Thoracic aorta (tissue), 2 donors: ENCODE measurements at places on chromosomes 2 and 18.

DNA sequence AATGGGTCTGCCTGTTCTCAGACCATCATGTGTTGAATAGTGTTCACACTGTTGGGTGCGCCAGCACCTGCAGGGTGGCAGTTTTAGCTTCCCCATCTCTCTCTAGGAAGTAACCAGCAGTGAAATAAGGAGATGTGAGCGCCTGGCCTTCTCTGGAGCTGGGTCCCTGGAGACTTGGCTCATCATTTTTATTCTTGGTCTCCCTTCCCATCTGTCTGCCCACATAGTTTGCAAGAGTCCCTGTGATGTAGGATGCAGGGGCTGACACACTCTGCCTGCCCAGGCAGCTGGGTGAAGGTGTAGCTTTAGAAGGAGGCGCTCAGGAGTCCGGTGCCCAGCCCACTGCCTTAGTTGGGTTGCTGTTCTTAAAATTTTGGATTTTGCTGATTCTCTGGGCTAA is 172.2 kb downstream of the LDLRAD4 start:
- no peaks in the 10 kb centered on the region for H3K27me3 ChIP-seq
- DNase-seq, result no peak
- H3K27ac ChIP-seq, result no peak overlapping the region
- peaks cover 4% of the 10 kb centered on the region for H3K4me1 ChIP-seq

- H3K27me3 ChIP-seq, result no peaks in the 10 kb centered on the region
- DNase-seq, result no peak
- no peak overlapping the region for H3K27ac ChIP-seq
- no peak overlapping the region for H3K4me3 ChIP-seq
- no peaks in the 10 kb centered on the region for H3K36me3 ChIP-seq
These were observed 52.6 kb downstream of the TRIP12 start for GRCh38 chr2:229869226-229869625.

DNA sequence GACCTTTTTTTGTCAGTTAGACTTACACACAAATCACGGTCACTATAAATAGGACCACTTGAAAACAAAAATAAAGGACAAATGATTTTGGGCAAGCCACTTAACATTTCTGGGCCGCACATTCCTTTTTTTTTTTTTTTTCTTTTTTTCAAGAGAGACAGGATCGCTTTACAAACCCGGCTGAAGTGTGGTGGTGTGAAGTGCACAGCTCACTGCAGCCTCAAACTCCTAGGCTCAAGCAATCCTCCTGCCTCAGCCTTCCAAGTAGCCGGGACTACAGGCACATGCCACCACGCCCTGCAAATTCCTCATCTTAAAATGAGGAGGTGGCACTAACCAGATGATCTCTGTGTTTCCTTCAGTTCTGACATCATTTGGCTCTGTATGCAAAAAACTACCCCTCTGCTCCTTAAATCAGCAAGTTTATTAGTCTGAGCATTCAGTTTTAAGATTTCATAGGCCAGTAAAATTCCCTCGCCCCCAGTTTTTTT is 28.3 kb upstream of the MRO start:
- no peaks in the 10 kb centered on the region for H3K27me3 ChIP-seq
- no peaks in the 10 kb centered on the region for H3K4me1 ChIP-seq
- no peak overlapping the region for H3K4me3 ChIP-seq
- DNase-seq, result no peak

DNA sequence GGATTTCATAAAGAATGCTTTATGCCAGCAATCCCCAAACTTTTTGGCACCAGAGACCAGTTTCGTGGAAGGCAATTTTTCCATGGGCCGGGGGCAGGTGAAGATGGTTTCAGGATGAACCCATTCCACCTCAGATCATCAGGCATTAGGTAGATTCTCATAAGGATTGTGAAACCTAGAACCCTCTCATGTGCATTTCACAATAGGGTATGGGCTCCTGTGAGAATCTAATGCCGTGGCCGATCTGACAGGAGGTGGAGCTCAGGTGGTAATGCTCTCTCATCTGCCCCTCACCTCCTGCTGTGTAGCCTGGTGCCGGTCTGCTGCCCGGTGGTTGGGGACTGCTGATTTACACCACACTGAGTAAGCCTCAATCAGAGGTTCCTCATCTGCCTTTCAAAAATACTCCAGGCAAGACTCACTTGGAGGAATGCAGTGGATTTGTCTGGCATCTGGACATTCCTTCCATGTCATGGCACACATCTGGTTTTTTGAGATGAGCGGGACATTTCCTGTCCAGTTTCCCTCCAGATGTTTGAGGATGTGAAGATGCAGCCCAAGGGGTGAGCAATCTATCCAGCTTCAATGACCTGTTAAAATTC is 185.8 kb downstream of the VAPA start:
- H3K36me3 ChIP-seq, result no peaks in the 10 kb centered on the region
- peaks cover 37% of the 10 kb centered on the region for H3K4me1 ChIP-seq
- no peak for DNase-seq
- H3K4me3 ChIP-seq, result no peak overlapping the region
- H3K27me3 ChIP-seq, result no peaks in the 10 kb centered on the region

- H3K4me1 ChIP-seq, result no peaks in the 10 kb centered on the region
- H3K27ac ChIP-seq, result no peak overlapping the region
- DNase-seq, result no peak
- H3K36me3 ChIP-seq, result no peaks in the 10 kb centered on the region
These were observed 85.2 kb upstream of the SPATS2L start for GRCh38 chr2:200221055-200221955.

- no peaks in the 10 kb centered on the region for H3K27me3 ChIP-seq
- H3K4me3 ChIP-seq, result no peak overlapping the region
- no peaks in the 10 kb centered on the region for H3K4me1 ChIP-seq
- H3K36me3 ChIP-seq, result no peaks in the 10 kb centered on the region
- no peak overlapping the region for H3K27ac ChIP-seq
These were observed 12.4 kb upstream of the NBEAL1 start for GRCh38 chr2:203002054-203002821.

- H3K27ac ChIP-seq, result no peak overlapping the region
- H3K36me3 ChIP-seq, result no peaks in the 10 kb centered on the region
- no peaks in the 10 kb centered on the region for H3K27me3 ChIP-seq
- DNase-seq, result no peak
These were observed 6.8 kb upstream of the ANKRD62 start for GRCh38 chr18:12086677-12087470.

- H3K27me3 ChIP-seq, result no peaks in the 10 kb centered on the region
- peaks cover 16% of the 10 kb centered on the region for H3K4me1 ChIP-seq
- H3K36me3 ChIP-seq, result peaks cover 7% of the 10 kb centered on the region
- no peak for DNase-seq
- H3K4me3 ChIP-seq, result no peak overlapping the region
These were observed 59.0 kb downstream of the BARD1 start for GRCh38 chr2:214750529-214750928.

DNA sequence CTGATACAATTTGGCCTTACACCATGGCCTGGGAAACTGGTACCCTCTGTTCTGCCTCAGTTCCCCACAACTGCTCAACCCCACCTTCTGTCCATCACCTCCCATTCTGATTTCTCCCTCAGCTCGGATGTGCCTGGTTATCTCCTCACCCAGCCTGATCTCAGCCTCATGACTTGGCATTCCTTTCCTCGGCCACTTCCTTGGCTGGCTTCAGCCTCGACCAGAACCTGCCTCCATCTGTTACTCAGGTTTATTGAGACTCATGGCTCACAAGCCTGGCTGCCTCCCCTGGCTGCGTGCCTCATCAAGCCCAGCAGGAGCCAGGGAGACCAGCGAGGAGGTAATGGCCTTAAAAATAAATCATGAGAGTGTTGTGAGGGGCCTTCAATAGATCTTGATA is 356.2 kb upstream of the SPRED2 start:
- H3K27ac ChIP-seq, result no peak overlapping the region
- DNase-seq, result no peak
- H3K27me3 ChIP-seq, result no peaks in the 10 kb centered on the region

GRCh38 chr2:164992818-164993217 is 37.5 kb upstream of the SLC38A11 start:
- peaks cover 14% of the 10 kb centered on the region for H3K4me1 ChIP-seq
- H3K4me3 ChIP-seq, result no peak overlapping the region
- no peak for DNase-seq
- H3K27ac ChIP-seq, result peak overlapping the region; percentile 64
- no peaks in the 10 kb centered on the region for H3K36me3 ChIP-seq
- H3K27me3 ChIP-seq, result no peaks in the 10 kb centered on the region

- no peak for DNase-seq
- H3K4me3 ChIP-seq, result no peak overlapping the region
- no peaks in the 10 kb centered on the region for H3K27me3 ChIP-seq
- no peaks in the 10 kb centered on the region for H3K36me3 ChIP-seq
- H3K4me1 ChIP-seq, result no peaks in the 10 kb centered on the region
These were observed 10.5 kb upstream of the DSG2 start for GRCh38 chr18:31487246-31488015.

DNA sequence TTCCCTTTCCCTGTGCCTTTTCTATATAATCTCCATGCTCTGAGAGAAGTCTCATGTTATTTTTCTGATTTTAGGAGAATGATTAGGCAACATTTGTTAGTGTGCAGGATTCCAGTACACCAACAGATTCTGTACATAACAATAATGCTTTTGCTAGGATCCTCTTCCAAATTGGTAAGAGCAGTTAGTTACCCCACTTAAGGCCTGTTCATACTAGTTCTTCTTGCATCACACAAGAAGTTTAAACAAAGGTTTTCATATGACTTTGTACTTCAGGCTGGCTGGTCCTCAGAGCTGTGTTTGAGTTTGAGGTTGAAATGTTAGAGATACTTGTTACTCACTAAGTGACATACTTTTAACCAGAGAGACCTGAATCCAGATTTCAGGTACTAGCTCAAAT is 686.9 kb upstream of the NRXN1 start:
- no peak overlapping the region for H3K27ac ChIP-seq
- H3K4me3 ChIP-seq, result no peak overlapping the region
- DNase-seq, result no peak
- H3K4me1 ChIP-seq, result no peaks in the 10 kb centered on the region
- H3K36me3 ChIP-seq, result no peaks in the 10 kb centered on the region
- H3K27me3 ChIP-seq, result no peaks in the 10 kb centered on the region

GRCh38 chr2:128602699-128603101 is 284.0 kb upstream of the HS6ST1 start:
- DNase-seq, result no peak
- H3K36me3 ChIP-seq, result no peaks in the 10 kb centered on the region
- H3K4me3 ChIP-seq, result no peak overlapping the region
- no peak overlapping the region for H3K27ac ChIP-seq
- H3K27me3 ChIP-seq, result no peaks in the 10 kb centered on the region

- H3K27ac ChIP-seq, result no peak overlapping the region
- no peak overlapping the region for H3K4me3 ChIP-seq
- no peak for DNase-seq
- no peaks in the 10 kb centered on the region for H3K27me3 ChIP-seq
These were observed 26.3 kb downstream of the GPR55 start for GRCh38 chr2:230898713-230899091.

DNA sequence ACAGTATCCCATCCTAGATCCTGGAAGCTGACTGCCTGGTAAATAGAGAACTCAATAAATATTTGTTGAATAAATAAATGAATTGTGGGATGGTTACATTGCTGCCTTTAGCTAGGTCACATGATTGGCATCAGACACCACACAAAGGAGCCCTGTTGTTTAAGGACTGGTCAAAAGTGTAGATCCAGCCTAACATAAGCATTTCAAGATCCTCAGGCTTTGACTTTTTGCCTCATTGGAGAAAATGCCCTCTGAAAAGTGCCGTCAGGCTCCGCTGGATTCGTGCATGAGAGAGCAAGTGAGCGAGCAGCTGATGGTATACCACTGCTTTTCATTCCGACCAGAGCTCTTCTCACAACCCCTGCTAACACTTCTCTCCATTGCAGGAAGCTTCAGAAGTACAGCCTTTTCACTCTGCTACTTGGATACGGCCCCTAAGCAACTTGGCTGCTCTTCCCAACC is 1.3 kb upstream of the ZNF24 start:
- DNase-seq, result no peak
- H3K27ac ChIP-seq, result peak overlapping the region; percentile 98
- H3K4me3 ChIP-seq, result peak overlapping the region; percentile 92

DNA sequence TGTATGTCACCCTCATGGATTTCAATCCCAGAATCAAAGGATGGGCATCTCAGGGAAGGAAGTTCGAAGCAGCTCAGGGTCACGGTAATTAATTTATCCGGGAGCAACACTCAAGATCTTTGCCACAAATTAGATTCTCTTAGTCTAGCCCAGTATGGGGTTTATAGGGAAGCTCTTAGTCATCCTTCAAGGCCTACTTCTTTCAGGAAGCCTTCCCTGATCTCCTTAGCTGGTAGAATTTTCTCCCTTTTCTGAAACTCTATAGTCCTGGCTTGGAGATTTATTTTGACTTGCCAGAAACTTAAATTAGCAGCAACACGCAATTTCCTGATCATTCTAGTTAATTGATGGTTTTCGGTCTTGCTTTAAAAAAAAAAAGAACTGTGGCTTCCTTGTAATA is 20.5 kb upstream of the GREB1 start:
- DNase-seq, result no peak
- no peaks in the 10 kb centered on the region for H3K36me3 ChIP-seq
- no peak overlapping the region for H3K4me3 ChIP-seq
- no peak overlapping the region for H3K27ac ChIP-seq
- no peaks in the 10 kb centered on the region for H3K27me3 ChIP-seq

DNA sequence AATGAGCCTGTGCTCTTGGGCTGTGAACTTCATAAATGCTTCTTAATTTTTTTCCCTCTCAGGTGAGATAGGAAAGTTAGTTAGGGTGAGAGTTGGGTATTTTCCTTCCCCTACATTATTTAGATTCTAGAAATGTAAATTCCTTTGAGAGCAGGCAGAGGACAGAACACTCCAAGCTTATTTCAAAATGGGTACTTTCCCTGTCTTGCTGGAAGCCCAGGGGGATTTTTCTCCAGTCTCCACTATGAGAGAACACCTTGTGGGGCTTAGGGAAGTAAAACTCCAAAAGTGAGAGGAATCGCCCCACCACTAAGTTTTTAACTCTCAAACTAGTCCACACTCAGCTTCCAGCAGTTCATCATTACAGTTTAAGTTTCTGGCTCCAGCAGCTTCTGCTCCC is 253.2 kb upstream of the CTAGE1 start:
- no peaks in the 10 kb centered on the region for H3K36me3 ChIP-seq
- no peak overlapping the region for H3K27ac ChIP-seq
- peaks cover 19% of the 10 kb centered on the region for H3K4me1 ChIP-seq
- no peak overlapping the region for H3K4me3 ChIP-seq
- no peak for DNase-seq

DNA sequence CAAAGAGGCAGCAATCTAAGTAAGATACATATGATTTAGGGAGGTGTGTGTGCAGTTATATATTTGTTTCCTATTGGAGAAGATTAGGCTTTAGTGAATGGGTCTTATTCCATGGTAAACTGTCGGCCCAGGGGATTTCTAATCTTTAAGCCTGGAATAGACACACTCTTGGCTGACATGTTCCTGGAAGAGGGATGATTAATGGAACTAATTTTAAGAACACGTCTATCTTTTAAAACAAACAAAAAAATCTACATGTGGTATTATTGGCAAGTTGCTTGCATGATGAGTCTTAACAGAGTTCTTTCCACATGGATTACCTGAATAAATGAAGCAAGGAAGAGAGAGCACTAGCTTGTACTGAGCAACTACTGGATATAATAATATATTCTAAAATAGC is 114.2 kb upstream of the NT5C1B start:
- H3K4me1 ChIP-seq, result peaks cover 10% of the 10 kb centered on the region
- no peak overlapping the region for H3K27ac ChIP-seq
- no peak overlapping the region for H3K4me3 ChIP-seq

- no peaks in the 10 kb centered on the region for H3K36me3 ChIP-seq
- no peaks in the 10 kb centered on the region for H3K27me3 ChIP-seq
- no peak for DNase-seq
- no peak overlapping the region for H3K4me3 ChIP-seq
- no peaks in the 10 kb centered on the region for H3K4me1 ChIP-seq
These were observed 9.1 kb downstream of the SOWAHC start for GRCh38 chr2:109623297-109623696.
